Activated CD8-positive, alpha-beta T cell treated with anti-CD3 and anti-CD28 coated beads, Interleukin-2, amount 10 ng/mL, durations not matched to agents 7 days and 5 days (primary cell): ENCODE measurements at places on chromosomes 4 and X.

DNA sequence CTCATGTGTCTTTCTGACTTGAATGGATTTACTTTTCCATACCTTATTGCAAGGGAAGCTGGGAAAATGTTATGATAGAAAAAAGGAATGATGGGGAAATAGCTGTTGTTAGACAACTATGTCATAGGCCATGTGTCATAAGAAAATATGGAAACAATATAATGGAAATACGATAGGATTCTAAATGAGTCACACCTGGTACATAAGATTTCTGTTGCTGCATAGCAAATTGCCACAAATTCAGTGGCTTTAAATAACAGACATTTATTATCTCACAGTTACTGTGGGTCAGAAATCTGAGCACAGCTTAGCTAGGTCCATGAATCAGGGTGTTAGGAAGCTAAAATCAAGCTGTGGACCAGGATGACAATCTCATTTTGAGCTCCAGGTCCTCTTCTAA, 44.6 kb upstream of the ANKRD50 start:
- DNase-seq = no peak

DNA sequence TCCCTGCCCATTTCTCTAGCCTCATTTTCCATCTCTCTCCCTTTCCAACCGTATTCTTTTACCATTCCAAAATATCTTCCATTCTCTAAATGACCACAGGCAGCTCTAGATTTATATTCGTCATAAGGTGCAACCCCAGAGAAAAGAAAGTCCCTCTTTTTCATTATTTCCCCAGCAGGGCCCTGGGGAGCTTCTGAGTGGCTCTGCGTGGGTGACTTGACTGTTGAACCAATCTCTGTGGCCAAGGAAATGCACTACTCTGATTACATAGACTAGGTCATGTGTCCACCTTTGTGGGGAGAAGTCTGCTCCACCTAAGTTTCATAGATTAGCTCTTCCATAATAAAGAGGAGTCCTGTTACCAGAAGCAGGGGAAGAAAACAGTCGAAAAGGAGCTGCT, 51.4 kb downstream of the ATOH1 start:
- DNase-seq = no peak

GRCh38 chr4:125961626-125962025, 646.9 kb downstream of the FAT4 start:
- DNase-seq = no peak

- no peak for DNase-seq
These were observed 32.0 kb upstream of the TBC1D1 start for GRCh38 chr4:37858872-37859271.

GRCh38 chr4:139300431-139301112, 733 bp upstream of the NAA15 start:
- peak; percentile 40 for DNase-seq

GRCh38 chrX:153646620-153647373, at the start of gene DUSP9:
Gene DUSP9 (plus strand): TSS chrX:153647203. CDS start chrX:153647954, 751 bp downstream.
- no peak for DNase-seq

GRCh38 chr4:80585542-80585941, 250.0 kb downstream of the CFAP299 start:
- no peak for DNase-seq

GRCh38 chr4:112897543-112897942, 151.9 kb upstream of the ANK2 start:
- DNase-seq = no peak

DNA sequence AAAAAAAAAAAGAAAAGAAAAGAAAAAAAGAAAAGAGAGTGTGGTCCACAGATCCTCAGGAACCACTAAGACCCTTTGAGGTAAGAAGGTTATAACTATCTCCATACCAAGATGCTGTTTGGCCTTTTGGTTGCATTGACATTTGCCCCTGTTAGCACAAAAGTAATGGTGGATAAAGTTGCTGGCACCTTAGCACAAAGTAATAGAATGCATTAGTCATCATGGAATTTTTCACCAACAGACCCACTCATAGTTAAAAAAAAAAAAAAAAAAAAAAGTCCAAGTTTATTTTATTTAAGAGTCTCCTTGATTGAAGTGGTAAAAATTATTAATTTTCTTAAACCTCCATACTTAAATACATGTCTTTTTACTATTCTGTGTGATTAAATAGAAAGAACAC, 78.4 kb upstream of the RBPJ start:
- no peak for DNase-seq

DNA sequence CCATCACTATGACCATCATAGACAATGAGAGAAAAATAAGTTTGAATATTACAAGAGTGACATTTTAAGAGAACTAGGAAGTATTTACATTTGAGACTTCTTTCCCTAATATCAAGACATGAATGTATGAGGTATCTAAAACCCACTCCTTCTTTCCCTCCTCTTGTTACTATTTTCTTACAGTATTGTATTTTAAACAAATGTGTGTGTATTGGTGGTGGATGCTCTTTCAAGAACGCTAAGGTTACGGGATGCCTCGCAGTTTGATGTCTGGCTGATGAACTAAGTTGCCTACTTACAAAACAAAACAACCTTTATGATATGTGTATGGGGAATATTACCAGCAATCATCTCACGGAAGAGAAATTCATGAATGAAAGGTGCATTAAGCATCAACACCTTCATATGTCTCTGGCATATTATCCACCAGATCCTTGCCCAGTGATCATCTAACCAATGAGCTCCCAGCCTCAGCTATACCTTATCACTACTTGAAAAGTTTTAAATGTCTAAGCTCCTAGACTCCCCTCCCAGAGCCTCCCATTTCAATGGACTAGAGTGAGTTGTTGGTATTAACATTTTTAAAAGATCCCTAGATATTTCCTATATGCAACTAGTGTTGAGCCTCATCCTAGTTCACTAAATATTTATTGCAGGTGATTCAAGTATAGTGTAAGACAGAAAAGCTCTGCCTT, 10.6 kb downstream of the AREG start:
- DNase-seq = no peak

- DNase-seq = peak; percentile 54
These were observed 17.2 kb downstream of the RASGEF1B start for GRCh38 chr4:81454499-81454898.

GRCh38 chr4:53635697-53636483, 44.6 kb upstream of the LNX1 start:
- DNase-seq = no peak

DNA sequence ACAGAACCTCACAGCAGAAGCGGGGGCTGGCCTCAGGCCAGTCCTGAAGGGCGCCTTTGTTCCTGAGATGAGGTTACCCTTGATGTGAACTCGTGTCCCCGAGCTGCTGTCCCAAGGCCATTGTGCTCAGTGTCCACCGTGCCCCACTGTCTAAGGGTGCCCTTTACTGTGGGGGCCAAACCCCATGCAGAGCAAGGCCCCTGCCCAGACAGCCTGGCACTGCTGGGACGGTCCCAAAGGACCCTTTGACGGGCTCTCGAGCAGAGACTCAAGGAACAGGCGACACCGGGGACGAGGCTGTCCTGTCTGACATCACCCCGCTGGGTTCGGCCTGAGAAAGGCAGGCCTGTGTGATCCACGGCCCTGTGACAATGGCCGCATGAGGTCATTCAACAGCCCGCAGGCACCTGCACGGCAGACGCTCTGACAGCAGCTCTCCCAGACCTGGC, 100.6 kb downstream of the ABLIM2 start:
- DNase-seq = no peak

- DNase-seq = no peak
These were observed 689.0 kb downstream of the GRID2 start for GRCh38 chr4:92992758-92993157.

DNA sequence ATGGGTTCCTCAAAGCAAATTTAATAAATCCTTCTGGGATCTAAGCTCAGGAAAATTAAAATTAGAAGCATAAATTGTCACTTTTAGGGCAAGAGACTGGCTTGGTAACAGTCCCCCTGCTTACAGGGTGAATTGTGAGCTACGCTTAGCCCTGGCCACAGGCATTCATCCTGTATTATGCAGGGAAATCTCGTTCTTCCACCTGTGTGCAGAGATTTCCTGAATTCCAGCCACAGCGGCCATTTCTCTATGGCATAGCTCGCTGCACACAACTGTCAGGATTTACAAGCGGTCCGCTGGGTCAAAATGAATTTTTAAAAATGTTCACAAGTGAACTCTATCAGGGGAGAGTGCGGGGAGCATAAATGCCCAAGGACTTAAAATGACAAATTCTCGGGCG, 111.9 kb downstream of the DCTD start:
- DNase-seq = no peak

DNA sequence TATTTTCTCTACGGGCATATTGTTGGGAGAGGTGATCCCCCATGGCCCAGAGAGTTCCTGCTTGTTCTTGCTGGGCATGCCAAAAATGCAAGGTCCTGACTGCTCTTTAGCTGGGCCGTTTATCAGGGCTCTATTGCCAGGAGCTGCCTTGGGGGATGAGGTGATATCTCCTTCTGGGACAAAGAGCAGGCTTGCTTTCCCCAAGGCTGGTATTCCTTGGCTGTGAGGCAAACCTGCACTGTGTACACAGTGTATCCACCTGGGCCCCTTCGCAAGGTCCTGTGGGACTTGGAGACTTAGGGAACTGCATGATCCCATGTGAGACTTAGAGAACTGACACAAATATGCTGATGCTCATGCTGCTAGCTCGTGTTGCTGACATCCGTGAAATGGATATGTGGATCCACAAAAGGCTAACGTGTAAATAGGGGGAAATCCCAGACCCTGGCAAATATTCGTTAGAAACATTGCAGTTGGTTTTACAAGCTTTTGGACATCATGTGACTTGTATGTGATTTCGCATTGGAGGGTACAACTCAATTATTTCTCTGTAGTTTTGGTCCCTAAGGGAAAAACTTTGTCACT, 24.4 kb upstream of the ZFX start:
- no peak for DNase-seq

DNA sequence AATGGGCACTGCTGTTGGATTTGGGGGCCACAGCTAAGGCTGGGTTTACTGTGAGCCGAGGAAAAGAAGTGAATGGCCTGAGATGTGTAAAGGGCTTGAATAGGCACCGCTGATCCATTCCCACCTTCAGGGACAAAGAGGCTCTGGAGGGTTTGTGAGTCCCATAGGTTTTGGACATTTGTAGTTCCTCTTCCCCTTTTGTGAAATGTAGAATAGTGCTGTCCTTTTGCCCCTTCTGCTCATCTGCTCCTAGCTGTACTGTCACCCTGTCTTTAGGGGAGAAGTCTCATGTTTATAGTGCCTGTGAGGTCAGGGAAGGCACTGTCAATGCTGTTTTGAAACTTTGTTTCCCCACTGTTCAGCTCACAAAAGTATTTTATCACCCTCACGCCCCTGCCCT, 26.4 kb upstream of the CLCN4 start:
- DNase-seq = no peak

GRCh38 chr4:149187726-149188125, 627.9 kb downstream of the IQCM start:
- DNase-seq = no peak

DNA sequence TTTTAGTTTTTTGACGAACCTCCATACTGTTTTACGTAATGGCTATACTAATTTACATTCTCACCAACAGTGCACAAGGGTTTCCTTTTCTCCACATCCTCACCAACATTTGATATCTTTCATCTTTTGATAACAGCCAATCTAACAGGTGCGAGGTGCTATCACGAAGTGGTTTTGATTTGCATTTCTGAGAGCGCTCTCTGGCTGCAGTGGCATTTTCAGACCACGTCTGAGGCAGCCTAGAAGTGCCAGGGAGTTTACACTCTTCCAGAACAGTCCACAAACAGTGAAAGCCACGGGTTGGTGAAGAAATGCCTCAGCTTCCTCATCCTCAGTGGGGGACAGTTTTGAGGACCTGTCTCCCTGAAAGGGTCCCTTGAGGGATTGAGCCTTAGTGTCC, 471.0 kb downstream of the BCOR start:
- DNase-seq = no peak

DNA sequence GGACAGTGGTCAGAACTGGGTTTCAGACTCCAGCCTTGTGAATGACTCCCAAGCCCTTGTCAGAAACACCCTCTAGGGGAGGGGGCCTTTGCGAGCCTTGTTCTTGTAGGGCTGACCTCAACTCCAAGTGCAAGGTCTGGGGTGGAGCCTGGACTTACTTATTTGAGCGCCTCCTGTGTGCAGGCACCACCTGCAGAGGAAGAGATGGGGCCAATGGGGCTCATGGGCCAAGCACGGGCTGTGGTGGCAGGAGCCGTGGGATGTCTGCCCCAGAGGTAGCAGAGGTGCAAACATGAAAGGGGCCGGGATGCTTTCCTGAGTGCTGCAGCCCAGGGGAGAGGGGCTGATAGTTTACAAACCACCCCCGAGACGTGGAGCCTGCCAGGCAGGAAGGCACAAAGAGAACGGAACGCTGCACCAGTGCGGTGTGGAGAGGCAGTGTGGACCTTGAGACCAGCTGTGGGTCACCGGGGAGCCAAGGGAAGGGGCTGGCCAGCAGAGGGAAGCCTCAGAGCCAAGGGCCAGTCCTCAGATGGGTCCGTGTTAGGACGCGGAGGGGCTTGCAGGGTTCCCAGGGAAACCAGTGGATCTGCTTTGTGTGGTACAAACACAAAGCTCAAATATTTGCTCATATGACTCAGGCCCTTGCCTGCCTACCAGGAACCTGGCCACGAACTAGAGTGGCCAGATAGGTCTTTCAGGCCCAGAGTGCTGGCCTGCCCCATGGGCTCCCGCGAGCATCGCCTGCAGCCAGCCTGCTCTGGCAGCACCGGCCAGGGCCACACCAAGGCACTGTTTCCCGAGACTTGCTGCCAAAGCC, 8.7 kb upstream of the TADA2B start:
- DNase-seq = no peak

- no peak for DNase-seq
These were observed 50.7 kb downstream of the THAP9 start for GRCh38 chr4:82951196-82951595.

GRCh38 chr4:182062458-182062857, 180.7 kb upstream of the TENM3 start:
- DNase-seq = no peak

GRCh38 chr4:80454040-80454439, 118.5 kb downstream of the CFAP299 start:
- DNase-seq = no peak

GRCh38 chr4:165699055-165699454, 174.0 kb upstream of the TLL1 start:
- no peak for DNase-seq

DNA sequence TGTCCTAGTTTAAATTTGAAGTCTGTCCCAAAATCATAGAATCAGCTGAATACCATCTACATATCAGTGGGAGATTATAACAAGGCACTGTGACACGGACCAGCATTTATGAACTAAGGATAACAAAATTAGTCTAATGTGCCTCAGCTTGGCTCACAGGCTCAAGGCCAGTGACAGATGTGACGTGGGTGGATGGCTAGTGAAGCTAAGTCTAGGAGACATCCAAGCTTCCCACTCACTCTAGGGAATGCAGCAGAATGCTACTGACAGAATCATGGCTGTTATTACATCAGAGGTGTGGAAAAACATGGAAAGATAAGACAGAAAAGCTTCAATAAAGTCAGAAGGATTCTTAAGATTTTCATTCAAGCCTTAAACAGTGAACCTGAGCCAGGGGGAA, 329.9 kb downstream of the NAF1 start:
- DNase-seq = no peak

GRCh38 chr4:16140879-16141249, 57.0 kb upstream of the PROM1 start:
- DNase-seq = no peak

GRCh38 chr4:47784222-47784621, 53.6 kb downstream of the CORIN start:
- DNase-seq = no peak
